ENCODE measurements at places on chromosomes 2 and 18.

- peak within 1 kb of the TSS; percentile 95 for H3K27ac ChIP-seq
- 0 out of 2 replicates have a peak, but pooled peaks cover 6% of the 10 kb centered on the region for H3K27me3 ChIP-seq
- DNase-seq = peak; percentile 90
- H3K4me3 ChIP-seq = peak within 1 kb of the TSS; percentile 93
- peaks cover 34% of the 10 kb centered on the region for H3K4me1 ChIP-seq
These were observed at the start of gene DSG2 for GRCh38 chr18:31497836-31498573. TSS of gene DSG2 (plus strand) at chr18:31498177. CDS start at chr18:31498252, 75 bp downstream.

GRCh38 chr18:9742524-9743131, 34.5 kb downstream of the RAB31 start:
- no peaks in the 10 kb centered on the region for H3K27me3 ChIP-seq
- H3K36me3 ChIP-seq = no peaks in the 10 kb centered on the region
- H3K4me1 ChIP-seq = peaks cover 36% of the 10 kb centered on the region
- peak overlapping the region; percentile 13 for H3K4me3 ChIP-seq
- H3K27ac ChIP-seq = peak overlapping the region; percentile 92

- H3K36me3 ChIP-seq = no peaks in the 10 kb centered on the region
- H3K27me3 ChIP-seq = peaks cover 7% of the 10 kb centered on the region
- no peak overlapping the region for H3K4me3 ChIP-seq
- DNase-seq = no peak
These were observed 10.9 kb upstream of the NFATC1 start for GRCh38 chr18:79384834-79385233.

GRCh38 chr2:175025946-175026345, 20.8 kb upstream of the CHN1 start:
- H3K27me3 ChIP-seq = no peaks in the 10 kb centered on the region
- H3K36me3 ChIP-seq = no peaks in the 10 kb centered on the region
- no peak overlapping the region for H3K4me3 ChIP-seq
- peaks cover 5% of the 10 kb centered on the region for H3K4me1 ChIP-seq
- H3K27ac ChIP-seq = no peak overlapping the region
- no peak for DNase-seq

- DNase-seq = no peak
- no peaks in the 10 kb centered on the region for H3K27me3 ChIP-seq
- no peaks in the 10 kb centered on the region for H3K36me3 ChIP-seq
- no peak overlapping the region for H3K4me3 ChIP-seq
- no peak overlapping the region for H3K27ac ChIP-seq
- peaks cover 49% of the 10 kb centered on the region for H3K4me1 ChIP-seq
These were observed 31.7 kb downstream of the MBP start for GRCh38 chr18:77100751-77101355.

DNA sequence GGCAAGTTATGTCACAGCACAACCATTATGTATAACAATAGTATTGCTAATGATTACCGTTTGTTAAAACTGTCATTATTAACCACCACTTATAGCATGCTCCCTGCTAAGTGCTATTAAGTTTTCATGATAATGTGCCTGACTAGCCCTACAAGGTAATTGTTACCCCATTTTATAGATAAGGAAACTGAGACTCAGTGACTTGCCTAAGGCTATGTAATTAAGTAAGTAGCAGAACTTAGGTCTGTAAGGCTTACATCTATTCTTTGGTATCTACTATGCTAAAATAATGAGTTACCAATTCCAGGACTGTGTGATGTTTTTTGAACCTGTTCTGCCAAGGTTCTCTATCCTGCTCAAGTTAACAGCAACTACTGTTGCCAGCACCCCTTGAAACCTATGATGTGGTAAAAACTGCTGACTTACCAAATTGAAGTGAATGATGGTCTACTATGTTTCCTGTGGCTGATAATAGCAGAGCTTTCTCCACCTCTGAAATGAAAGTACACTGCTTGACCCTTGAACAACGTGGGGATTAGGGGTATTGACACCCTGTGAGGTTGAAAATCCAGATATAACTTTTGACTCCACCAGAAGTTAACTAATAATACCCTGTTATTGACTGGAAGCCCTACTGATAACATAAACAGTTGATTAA, 18.2 kb downstream of the ACVR2A start:
- no peak overlapping the region for H3K27ac ChIP-seq
- H3K36me3 ChIP-seq = no peaks in the 10 kb centered on the region
- peaks cover 55% of the 10 kb centered on the region for H3K4me1 ChIP-seq
- H3K27me3 ChIP-seq = no peaks in the 10 kb centered on the region

DNA sequence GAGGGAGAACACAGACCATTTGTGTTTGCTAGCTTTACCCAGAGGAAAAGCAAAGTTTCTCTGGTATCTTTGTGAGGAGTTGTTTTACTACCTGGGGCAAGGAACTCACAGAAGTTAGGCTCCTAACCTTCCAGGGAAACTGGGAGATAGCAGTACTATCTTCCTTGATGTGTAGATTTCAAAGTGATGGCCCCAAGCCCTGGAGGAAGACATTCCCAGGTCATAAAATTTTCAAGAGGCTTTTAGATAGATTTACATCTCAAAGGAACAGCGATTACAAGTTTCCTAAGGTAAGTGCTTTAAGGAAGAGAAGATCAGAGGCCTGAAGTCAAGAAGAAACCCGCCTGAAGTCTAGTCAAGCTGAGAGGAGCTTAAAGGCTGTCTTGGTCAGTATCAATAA, 1187.8 kb upstream of the TMEFF2 start:
- H3K27me3 ChIP-seq = peaks cover 14% of the 10 kb centered on the region
- DNase-seq = peak; percentile 45

GRCh38 chr2:238069021-238069709, 8.4 kb downstream of the SCLY start:
- no peak for DNase-seq
- peaks cover 55% of the 10 kb centered on the region for H3K36me3 ChIP-seq
- H3K4me1 ChIP-seq = no peaks in the 10 kb centered on the region
- H3K4me3 ChIP-seq = no peak overlapping the region
- H3K27me3 ChIP-seq = no peaks in the 10 kb centered on the region
- no peak overlapping the region for H3K27ac ChIP-seq
